ENCODE measurements at places on chromosomes 16 and 17. TPM values are rescaled to one million over a fixed set of nuclear protein-coding genes. Genes with fewer than 3 reads are reported as not detected.

DNA sequence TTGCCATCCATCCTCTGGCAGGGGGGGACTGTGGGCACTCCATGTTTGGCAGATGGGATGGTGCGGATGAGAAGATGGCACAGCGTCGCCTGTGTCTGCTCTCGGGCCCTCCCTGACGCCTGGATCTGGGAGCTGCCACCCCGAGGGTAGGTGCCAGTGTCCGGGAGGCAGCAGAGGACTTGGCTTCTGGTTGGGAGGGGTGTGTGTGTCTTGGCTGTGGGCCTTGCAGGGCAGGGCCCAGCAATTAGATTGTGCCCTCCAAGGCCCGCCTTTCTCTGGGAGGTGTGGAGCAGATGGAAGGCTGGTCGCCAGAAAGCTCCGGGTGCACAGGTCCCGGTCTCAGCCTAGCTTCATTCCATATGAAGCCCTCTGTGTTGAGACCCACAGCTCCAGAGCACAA lies 1.4 kb downstream of the RAP1GAP2 start:
- DNase-seq: peak; percentile 39

DNA sequence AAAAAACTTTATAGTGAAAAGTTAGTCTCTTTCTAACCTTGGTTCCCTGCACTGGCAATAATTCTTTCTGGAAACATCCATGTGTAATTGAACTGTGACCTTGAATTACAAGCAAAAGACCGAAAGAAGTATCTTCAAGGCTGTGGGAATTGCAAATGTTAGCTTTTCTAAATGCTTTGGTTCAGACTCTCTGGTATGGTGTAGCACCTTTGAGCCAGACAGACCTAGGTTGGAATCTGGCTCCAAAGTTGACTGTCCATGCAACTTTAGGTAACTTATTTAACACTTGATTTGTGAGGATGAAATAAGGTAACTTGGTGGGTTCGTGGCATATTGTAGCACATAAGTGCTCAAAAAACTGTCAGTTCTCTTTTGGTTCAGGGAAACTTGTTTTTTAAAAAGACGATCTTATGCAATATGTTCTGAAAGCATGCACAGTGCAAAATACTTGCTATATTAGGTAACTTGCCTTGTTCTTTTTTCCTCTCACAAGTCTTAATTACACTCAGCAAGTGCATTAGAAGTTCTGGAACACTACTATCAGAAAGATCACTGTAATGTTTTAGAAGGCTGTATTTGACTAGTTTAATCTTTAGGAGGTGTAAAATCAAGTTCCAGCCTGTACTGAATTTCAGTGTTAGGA lies 46.3 kb downstream of the TANGO6 start:
- DNase-seq: no peak

- DNase-seq: no peak
Observed at GRCh38 chr17:48755356-48755755, 26.8 kb upstream of the HOXB13 start.

GRCh38 chr16:23015580-23015979 lies 133.7 kb downstream of the USP31 start:
- DNase-seq: no peak

- no peak for DNase-seq
Observed at GRCh38 chr16:565419-566330, 1.1 kb upstream of the NHLRC4 start.

- no peak for DNase-seq
Observed at GRCh38 chr16:5001986-5002385, 31.7 kb downstream of the NAGPA start.

The CLEC19A gene
- not detected for total RNA-seq

The CES5A gene
- total RNA-seq: 0.21 TPM
